ENCODE measurements at places on chromosomes 2 and 18. TPM values are rescaled to one million over a fixed set of nuclear protein-coding genes. Genes with fewer than 3 reads are reported as not detected.

Gene PAX8
- polyA plus RNA-seq, result 528 TPM

- no peak for DNase-seq
Measured at GRCh38 chr2:226791056-226791486, 8.5 kb downstream of the IRS1 start.

Gene FIGN
- 10.2 TPM for polyA plus RNA-seq

Gene KIF1A
- polyA plus RNA-seq, result 11.6 TPM

GRCh38 chr2:110157153-110157793, 41.7 kb upstream of the MALL start:
- DNase-seq, result peak; percentile 24

DNA sequence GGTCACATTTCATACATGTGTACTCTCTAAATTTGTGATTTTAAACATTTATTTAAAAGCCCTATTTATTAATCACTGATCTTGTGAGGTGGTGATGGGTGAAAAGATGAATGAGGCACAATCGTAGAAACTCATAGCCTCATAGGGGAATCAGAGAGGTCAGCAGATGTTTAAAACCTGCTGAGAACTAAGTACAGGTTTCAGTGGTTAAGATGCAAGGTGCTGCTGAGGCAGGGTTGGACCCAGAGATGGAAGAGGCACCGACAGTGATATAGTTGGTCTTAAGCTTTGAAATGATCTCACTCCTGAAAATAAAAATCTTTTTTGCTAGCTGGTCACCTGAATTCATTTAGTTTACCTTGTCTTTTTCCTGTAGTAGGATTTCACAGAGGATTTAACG, 49.6 kb downstream of the LINC00305 start:
- DNase-seq, result no peak

GRCh38 chr2:174971868-174972781, 33.1 kb downstream of the CHN1 start:
- DNase-seq, result no peak

- DNase-seq, result no peak
Measured at GRCh38 chr2:186889101-186889879, 40.3 kb upstream of the ZSWIM2 start.

Gene PIEZO2
- 30.7 TPM for polyA plus RNA-seq

- DNase-seq, result no peak
Measured at GRCh38 chr2:27737676-27738348, 33.7 kb upstream of the MRPL33 start.

DNA sequence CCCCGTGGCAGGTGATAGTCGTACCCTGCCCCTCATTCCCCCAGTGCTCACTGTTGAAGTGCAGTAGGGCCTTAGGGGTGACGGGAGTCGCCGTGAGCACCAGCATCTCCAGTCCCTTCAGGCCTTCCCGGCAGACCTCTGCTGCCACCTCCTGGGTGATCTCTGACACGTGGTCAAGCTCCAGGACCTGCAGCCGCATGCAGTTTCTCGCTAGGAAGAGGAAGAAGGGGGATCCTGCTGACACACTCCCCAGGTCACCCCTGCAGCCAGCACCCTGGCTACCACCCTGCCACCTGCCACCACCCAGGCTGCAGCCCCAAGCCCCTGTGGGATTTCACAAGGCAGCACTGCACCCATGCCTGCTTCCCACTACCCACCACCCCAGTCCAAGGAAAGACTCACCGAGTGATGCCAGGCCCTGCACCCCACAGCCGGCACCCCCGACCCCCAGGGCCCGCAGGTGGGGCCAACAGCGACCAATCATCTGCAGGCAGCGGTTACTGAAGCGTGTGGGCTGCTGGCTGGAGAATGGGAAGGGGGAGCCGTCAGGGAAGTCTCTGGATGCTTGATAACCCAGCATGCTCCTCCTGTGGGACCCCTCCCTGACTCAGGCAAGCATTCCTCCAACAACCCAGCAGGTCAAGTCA, 23.8 kb downstream of the FBXO41 start:
- no peak for DNase-seq

GRCh38 chr18:52150050-52150449, 189.9 kb upstream of the DCC start:
- no peak for DNase-seq

GRCh38 chr2:85669549-85669948, 1.6 kb upstream of the SFTPB start:
- no peak for DNase-seq

DNA sequence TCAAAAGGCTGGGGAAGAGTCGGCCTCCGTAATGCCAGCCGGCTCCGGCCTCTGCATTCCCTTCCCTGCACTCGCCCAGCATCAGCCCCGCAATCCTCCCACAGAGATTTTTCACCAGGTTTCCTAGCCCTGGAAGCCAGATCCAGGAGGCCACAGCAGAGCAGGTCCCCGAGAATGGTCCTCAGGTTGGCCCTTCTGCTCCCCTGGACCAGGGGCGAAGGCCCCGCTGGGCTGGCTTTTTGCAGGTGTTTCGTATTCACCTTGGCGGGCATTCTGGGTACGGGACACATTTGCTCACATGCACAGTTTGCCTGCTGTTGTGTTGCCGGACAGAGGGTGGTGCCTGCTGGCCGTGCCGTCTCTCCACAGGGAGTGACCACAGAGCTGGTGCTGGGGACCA, 309.5 kb downstream of the NDUFA10 start:
- DNase-seq, result no peak

DNA sequence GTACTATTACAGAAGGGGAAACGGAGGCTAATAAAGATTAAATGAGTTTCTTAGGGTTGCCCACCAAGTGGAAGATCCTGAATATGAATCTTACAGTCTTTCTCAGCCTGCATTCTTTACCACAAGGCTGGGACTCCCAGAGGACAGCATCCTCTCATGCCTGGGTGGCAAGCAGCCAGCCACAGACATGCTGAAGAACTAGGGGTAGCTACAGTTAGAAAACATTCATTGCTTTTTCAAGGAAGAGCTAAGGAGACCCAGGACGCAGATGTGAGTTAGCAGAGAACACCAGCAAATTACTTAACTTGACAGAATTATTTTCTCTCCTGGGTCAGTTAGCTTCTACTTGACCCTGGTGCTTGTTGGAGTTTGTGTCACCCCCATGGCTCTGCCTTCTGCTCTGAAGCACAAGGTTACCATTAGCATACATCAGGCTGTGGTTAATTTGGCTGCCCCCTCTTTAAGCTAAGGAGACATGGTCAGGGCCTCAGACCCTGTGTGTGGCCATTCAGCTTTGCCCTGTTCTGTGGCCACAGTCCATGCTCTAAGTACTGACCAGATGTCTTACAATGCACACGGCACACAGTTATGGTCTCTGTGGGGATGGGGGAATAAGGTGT, 132.3 kb upstream of the TNP1 start:
- no peak for DNase-seq

DNA sequence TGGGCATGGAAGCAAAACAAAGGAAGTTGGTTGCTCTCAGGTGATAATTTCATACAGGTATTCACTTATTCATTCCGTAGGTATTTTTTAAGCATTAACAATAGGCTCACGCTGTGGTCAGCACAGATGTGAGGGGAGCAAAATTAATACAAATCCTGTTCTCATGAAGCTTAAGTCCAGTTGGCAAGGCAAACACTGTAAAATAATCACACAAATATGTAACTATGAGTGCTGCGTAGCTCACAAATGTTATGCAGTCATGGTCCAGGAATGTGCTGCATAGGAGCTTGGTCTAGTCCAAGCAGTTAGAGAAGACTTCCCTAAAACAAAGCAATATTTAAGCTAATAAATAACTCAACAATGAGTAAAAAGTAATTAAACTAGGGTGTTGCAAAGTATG, 23.9 kb downstream of the SP5 start:
- DNase-seq, result no peak

DNA sequence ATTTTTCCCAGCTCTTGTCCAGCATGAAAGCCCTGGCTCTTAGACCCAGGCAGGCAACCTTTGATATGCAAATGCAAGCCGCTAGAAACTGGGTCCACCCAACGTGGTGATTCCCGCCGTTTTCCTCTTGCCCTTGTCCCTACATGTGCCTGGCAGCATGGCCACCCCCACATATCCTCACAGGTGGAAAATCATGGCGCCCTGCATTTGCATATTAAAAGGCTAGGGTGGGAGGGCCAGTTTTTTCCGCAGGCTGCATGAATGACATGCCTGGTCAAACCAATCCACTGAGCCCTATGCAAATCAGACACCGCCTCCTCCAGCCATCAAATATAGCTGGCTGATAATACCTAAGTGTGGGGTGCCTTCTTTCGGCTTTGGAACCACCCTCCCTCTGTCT, 1091.8 kb upstream of the NXPH2 start:
- no peak for DNase-seq

Data from left renal pelvis (tissue), 4 donors.